CD4-positive, alpha-beta T cell treated with Interleukin-4 for 1 hour (primary cell): ENCODE measurements at places on chromosomes 3 and 15.

DNA sequence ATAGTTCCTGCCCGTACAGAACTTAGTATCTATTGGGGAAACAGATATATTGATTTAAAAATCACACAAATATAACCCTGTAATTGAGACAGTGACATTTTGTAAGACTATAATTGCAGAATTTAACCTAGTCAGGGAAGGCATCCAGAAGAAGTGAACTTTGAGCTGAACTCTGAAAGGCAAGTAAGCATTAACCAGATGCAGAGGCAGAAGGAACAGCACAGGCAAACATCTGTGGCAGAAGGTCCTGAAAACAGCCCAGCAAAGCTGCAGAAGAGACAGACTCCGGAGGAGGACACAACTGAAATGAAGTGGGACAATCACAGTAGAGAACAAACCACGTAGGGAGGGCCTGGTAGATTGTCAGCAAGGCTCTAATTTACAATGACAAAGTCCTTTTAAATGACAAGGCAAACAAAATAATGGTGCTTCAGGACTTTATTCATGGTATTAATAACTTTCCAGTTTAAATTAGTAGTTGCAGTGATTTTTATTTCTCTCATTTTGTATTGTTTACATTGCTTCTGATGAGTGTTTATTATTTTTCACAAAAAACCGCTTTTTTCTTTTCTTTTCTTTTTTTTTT lies 14.5 kb downstream of the BCL2A1 start:
- DNase-seq, result no peak

DNA sequence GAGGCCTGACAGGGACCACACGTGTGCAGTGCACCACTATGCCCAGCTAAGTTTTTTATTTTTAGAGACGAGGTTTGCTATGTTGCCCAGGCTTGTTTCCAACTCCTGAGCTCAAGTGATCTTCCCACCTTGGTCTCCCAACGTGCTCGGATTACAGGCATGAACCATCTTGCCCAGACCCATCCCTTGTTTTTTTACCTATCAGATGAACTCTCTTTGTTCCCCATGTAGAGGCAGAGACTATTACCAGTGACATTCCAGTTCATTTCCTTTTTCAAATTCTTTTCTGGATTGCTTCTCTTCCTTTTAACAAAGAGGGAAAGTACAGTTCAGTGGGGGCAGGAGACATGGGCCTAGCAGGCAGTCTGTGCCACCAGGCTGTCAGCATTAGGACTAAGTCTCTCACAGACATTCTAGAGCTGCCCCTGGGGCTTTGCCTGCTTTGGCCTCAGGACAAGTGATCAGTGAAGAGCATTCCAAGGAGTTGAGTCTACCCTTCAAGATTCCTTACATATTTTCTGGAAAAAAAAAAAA lies 103.5 kb upstream of the SLC7A14 start:
- no peak for DNase-seq

DNA sequence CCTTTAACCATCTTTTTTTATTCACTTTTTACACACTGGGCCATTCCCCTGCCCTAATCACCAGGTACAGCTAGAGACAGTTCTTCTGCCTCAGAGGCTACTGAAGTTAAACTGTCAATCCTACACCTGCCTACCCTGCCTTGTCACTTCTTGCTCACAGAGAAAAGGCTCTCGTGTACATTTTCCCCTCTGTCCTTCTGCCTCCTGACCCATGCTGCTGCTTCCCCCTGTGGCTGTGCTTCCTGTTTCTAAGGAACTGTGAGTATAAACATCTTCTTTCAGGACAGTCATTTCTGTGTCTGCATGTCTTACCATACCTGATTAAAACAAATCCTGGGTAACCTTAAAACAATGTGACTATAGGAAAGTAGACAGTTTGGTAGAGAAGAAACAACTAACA lies 236.4 kb upstream of the MRPL3 start:
- no peak for DNase-seq

- no peak for DNase-seq
Observed at GRCh38 chr15:77797270-77797669, 164.6 kb upstream of the LINGO1 start.

DNA sequence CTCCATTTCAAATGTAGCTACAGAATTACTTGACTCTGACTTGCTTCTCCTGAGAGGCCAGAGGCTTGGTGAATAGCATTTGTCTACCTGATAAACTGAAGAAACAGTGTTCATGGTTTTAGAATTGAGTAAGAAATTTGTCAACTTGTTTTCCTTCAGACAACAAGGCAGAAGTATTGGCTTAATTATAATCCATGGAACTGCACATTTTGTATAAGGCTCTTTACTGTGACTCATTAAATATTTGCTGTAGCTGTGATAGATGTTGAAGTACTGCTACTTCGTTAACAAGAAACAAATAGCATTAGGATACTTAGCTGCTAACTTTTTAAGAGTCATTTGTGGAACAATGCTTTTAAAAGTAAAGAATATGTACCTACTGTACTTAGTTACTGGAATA lies 4.6 kb downstream of the UNC13C start:
- DNase-seq, result no peak

DNA sequence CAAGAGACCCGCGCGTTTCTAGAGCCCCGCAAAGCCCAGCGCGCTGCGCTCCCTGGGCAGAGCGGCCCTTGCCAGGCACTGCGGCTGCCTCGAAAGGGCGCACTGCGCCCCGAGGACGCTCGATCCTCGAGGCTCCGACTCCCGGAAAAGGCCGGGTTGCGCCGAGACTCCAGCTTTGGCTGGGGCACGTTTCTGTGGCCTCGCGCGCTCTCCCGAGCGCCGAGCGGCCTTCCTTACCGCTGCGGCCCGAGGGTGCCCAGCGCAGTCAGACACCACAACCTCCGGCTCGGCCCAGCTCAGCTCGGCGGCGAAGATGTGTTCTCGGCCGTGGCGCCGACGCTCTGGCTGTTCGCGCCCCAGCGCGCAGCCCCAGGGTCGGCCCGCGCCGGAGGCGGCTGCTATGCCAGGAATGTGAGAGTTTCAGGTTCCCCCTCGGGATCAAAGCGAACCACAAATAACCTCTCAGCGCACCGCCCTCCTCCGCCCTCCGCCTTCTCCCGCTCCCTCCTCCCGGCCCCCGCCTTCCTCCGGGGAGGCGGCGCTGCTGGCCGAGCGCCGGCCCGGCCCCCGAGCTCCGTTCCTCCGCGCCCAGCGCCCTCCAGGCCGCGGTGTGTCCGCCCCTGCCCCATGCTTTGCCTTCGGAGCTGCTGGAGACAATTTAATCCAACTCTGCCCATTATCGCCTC lies at the start of gene AMOTL2:
Gene AMOTL2 (minus strand): TSS at position 343 of the 686 bp plus-strand sequence. CDS start 3,014 bp downstream, outside the sequence.
- DNase-seq, result peak; percentile 14

DNA sequence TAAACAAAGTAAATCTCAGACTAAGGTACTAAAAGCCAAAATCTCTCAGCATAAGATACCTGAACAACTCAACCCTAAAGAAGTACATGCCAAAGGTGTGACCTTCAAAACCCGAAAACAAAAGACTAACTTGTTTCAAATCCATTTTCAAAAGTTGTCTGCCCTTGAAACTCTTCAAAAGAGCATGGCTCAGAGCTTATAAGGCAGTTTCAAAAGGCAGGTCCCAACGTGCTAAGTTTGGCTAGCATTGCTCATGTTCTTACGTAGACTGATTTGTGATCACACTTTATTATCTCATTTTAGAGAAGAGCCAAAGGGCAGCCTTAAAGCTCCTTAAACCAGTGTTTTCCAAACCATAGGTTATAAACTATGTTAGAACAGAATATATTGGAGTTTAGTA lies 112.2 kb downstream of the FEZF2 start:
- DNase-seq, result no peak

- DNase-seq, result peak; percentile 95
Observed at GRCh38 chr15:31435261-31435911, 108.8 kb downstream of the KLF13 start.

- DNase-seq, result no peak
Observed at GRCh38 chr3:39166134-39166710, 12.8 kb upstream of the CSRNP1 start.

DNA sequence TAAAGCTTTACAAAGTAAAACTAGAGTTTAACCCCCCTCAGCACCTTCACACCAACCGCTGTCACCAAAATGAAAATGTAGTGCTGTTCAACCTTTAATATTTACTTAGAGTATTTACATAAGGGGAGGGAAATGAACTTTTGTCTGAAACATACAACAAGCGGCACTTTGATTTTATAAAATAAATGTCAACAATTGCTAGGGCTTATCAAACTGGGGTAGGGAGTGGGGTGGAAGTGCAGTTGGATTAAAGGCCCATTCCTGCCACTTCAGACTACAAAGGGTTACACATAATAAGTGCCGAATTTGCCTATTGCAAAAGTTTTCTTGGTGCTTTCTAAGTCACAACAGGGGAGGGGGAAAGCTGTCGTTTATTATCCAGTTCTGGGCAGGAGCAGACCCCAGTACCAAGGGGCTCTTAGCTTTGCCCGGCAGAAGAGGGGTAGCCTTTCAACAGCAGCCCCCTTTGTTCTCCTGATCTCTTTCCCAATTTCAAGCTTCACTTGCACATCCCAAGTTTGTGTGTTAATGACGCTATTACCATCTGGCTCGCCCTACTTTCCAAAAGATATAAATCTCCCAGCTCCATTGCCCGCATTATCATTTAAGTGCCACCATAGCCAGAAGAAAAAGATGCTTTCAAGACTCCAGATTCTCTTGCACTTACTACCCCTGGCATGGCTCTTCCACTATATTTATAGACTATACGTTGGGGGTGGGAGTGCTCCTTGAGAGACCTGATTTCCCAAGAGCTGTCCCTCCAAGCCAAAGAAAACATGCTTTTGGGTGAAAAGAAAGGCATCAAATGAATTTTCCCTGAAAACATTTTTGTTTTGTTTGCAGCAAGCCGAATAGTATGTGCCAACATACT lies 17.0 kb downstream of the SOX2 start:
- DNase-seq, result no peak

DNA sequence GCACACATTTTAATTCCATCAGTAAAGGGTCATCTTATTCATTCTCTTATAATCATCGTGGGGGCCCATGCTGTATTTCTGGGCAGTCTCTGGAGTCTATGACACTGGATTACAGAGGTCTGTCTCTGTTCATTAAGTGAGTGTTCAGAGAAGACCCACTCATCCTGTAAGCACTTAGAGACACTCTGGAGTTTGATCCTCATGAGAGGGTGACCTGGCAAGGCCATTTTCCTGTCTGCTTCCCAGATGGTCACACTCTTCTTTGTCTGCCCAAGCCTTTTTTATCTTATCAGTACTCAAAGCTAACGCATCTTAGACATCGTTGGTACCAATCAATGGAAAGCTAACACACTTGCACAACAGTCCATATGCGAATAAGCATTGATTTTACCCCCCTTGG lies 333.1 kb downstream of the RORA start:
- no peak for DNase-seq

- no peak for DNase-seq
Observed at GRCh38 chr3:129638481-129638880, 32.0 kb upstream of the PLXND1 start.

GRCh38 chr15:25504307-25504706 lies 65.5 kb upstream of the UBE3A start:
- DNase-seq, result no peak

- DNase-seq, result no peak
Observed at GRCh38 chr3:31880020-31880419, 101.0 kb downstream of the OSBPL10 start.

GRCh38 chr3:188150982-188151381 lies 3.0 kb upstream of the LPP start:
- no peak for DNase-seq

DNA sequence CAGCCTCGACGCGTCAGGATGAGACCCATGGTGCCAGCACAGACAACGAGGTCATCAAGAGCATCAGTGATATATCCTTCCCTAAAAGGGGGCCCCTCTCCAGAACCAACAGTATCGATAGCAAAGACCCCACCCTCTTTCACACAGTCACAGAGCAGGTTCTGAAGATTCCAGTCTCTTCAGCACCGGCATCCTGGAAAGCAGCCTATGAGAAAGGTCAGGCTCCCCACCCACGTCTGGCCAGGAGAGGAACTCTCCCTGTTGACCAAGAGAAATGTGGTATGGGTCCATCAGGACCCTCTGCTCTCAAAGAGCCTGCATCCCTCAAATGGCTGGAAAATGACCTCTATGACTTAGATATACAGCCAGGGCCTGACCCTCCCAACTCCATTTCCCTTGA lies 11.6 kb downstream of the ANKRD34C start:
- no peak for DNase-seq

GRCh38 chr3:58369038-58369437 lies 36.3 kb downstream of the PXK start:
- DNase-seq, result no peak

DNA sequence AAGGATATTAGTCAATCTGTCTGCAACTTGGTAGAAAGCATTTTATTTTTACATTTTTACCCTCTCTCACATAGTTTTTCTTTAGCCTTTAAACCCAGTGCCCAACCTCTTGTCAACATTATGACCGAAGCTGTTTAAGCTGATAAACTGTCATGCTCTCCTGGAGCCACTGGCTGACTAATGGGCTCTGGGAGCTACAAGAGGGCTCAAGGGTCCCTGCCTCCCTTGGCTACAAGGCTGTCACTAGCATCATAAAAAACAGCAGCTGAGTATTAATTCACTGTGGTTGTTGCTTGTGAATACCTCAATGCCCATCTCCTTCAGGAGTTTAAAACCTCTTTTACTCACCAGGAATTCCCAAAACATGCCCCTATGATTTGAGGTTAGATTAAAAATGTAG lies 237.9 kb downstream of the ZMAT3 start:
- DNase-seq, result no peak

DNA sequence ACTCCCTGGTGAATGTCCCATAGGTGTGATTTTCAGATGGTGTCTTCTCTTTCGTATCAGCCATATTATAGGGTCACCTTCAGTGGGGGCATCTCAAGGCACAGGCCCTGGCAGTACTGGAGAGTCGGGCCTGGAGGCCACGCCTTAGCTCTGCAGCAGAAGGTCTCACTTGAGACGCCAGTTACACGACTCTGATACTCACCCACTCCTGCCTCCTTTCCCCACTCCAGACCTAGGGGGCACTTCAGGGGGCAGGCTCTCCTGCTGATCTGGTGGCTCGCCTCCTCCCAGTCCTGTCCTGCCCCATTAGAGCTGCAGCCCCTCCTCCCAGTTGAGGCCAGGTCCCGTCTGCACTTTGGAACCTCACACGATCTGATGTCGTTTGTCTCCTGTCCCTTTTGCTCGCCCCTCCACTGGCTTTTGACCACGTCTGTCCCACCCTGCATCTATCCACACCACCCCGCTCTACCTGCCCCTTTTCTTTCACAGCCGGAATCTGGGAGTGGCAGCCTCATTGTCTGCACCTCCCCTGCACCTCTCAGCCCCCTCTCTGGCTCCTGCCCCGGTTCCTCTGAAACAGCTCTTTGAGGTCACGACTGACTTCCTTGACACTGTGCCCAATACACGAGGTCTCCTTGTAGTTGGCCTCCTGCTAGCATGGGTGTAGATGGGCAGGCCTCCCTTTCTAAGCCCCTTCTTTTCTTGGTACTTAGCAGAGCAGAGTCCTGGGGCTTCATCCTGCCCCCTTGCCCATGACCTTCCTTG lies 181.9 kb downstream of the NSMCE3 start:
- DNase-seq, result no peak

- DNase-seq, result no peak
Observed at GRCh38 chr3:139227827-139228226, 116.0 kb upstream of the MRPS22 start.
